CD4-positive, alpha-beta T cell treated with Interferon alpha-2 for 1 hour (primary cell): ENCODE measurements at places on chromosomes 2 and 18.

GRCh38 chr2:44618251-44619023, 256.7 kb downstream of the CAMKMT start:
- DNase-seq: no peak

- DNase-seq: no peak
These were observed 6.7 kb upstream of the SDC1 start for GRCh38 chr2:20231598-20232026.

GRCh38 chr18:12021596-12021995, 40.3 kb downstream of the IMPA2 start:
- no peak for DNase-seq

DNA sequence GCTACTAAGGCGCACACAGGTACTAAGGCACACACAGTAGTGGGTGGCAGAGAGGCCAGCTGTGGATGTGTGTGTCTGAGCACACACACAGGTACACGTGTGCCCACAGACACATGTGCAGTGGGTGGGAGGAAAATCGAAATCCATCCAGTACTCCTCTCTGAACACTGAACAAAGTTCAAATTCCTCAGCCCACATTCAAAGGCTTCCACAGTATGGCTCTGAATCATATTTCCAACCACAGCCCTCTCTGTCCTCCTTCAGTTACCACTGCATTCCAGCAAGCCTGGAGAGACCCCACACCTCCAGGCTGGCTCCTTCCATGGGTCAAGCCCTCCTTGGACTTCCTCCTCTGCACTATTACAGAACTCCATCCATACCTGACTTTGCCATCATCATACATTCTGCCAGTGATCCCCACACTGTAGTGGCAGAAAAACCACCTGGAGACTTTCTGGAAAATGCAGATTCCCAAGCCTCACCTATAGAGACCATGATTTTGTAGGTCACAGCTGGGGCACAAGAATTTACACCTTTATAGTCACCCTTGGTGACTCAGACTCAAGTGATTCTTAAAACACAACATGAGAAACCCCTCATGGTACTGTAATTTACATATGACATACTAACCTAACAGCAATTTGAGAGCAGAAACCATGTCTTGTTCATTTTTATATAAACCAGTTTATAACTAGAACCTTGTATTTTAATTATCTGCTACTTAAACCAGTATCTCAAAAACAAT, 31.4 kb downstream of the EPG5 start:
- DNase-seq: no peak

- no peak for DNase-seq
These were observed 39.0 kb downstream of the VAPA start for GRCh38 chr18:9952633-9953416.

DNA sequence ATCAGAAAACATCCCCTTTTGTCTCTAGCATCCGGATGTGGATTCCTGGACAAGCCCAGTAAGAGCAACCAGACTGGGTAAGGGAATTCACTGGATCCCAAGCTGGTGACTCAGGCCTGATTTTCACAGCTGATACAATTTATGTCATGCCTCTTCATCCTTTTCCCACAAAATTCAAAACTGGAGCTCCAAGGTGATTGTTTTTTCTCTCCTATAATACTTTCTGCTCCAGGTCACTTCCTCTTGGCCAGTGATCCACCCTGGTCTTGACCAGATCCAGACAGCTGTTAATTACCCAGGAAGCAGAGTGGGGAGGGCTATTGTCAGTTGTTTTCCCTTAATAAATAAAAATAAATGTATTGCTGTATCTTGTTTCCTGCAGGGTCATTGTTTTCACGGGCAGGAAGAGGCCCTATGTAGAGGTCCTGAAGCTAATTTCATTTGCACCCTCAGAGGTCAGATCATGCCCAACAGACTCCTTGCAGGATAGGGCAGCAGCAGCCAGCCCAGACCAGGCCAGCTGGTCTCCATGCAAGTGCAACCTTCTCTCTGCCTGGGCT, 57.6 kb downstream of the EVA1A start:
- no peak for DNase-seq

GRCh38 chr2:170843656-170844055, 27.0 kb downstream of the GAD1 start:
- DNase-seq: peak; percentile 36

DNA sequence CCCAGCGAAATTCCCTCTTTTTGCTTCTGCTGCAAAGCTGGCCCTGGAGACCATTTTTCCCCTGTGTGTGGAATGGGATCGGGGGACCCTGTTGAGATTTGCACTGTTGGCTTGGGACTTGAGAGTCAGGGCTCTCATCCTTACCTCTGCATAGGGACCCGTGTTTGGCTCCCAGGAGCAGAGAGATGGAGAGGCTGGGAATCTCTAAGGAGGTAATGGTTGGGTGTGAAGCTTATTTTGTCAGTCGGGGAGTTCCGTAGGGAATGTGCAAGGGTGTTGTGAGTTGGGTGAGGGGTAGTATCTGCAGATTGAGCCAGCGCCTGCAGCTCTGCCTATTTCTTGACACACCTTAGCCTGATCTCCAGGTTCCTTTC, 4.5 kb downstream of the GATA6 start:
- no peak for DNase-seq

DNA sequence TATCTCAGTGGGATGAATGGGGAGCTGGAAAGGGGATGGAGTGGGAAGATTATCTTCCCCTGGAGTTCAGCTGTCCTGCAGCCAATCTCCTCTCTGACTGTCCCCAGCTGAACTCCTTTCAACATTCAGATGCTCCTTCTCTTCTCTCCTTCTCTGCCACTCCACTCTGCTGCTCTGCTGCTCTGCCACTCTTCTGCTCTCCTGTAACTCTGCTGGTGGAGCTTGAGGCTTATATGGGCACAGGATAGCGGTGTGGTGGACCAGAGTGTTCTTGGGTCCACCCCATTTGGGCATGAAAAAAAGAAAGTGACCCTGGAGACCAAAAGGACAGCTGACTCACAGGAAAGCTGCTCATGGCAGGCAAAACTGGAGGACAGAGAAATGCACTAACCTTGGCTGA, 26.6 kb downstream of the FAHD2B start:
- DNase-seq: no peak

DNA sequence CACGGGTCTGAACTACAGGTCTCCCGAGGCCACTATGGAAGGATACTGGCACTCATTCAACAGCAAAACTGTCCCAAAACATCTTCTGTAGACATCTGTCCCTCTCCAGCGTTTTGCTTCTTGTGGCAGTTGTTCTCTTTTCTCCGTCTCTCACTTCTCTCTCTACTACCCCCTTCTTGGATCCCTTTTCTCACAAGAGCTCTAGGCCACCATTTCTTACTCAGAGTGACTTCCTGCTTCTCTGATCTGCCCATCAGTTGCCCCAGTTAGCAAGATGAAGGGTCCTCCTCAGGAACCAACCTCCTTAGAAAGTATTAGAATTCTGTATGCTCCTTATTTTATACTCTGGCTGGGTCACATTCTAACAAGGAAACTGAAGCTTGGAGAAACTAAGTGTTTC, 32.6 kb downstream of the BCL2 start:
- no peak for DNase-seq

- no peak for DNase-seq
These were observed 157.4 kb downstream of the MYT1L start for GRCh38 chr2:2173633-2174032.

- no peak for DNase-seq
These were observed 118.5 kb upstream of the ZFP36L2 start for GRCh38 chr2:43344868-43345373.

- DNase-seq: peak; percentile 41
These were observed 6.9 kb upstream of the FLACC1 start for GRCh38 chr2:201363857-201364560.

- DNase-seq: no peak
These were observed 75.5 kb downstream of the ASB1 start for GRCh38 chr2:238502088-238502810.

GRCh38 chr2:144630459-144631215, 110.7 kb upstream of the ZEB2 start:
- DNase-seq: no peak

- DNase-seq: peak; percentile 89
These were observed 749 bp upstream of the EIF2AK3 start for GRCh38 chr2:88627856-88628570.

DNA sequence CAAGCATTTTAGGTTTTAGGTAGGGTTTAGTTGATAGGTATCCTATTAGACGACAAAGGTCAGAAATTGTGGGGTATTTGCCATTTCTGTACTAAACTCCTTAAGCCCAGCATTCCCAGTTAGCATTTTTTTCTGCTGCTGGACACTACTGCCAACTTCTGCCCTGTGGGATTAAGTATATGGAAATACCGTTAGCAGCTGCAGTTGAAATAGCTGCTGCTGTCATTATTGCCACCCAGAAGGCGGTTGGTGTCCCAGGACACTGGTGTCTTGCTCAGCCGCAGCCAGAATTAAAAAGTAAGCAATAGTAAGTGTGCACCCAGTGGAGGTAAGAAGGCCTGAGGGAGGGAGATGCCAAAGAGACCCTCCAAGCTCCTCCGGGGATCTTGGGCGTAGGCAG, 1.9 kb upstream of the UXS1 start:
- no peak for DNase-seq

GRCh38 chr2:236675526-236675925, 105.9 kb downstream of the ACKR3 start:
- DNase-seq: no peak

DNA sequence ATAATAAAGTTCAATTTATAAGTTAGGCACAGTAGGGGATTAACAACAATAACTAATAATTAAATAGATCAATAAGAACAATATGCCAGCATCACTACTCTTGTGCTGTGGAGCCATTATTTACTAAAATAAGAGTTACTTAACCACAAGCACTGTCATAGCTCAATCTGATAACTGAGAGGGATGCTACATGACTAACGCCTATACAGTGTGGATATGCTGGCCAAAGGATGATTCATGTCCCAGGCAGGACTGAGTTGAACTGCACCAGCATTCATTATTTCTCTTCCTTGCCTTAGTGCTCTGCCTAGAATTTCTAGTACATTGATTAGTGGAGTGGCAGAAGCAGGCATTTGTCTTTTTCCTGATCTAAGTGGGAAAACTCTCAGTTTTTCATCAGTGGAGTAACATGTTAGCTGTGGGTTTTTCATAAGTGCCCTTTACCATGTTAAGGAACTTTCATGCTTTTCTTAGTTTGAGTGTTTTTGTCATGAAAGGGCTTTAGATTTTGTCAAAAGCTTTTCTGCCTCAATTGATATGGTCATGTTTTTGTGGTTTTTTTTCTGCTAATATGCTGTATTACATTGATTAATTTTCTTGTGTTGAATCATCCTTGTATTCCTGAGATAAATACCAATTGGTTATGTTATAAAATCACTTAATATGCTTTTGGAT, 21.7 kb downstream of the KIAA1328 start:
- DNase-seq: no peak

DNA sequence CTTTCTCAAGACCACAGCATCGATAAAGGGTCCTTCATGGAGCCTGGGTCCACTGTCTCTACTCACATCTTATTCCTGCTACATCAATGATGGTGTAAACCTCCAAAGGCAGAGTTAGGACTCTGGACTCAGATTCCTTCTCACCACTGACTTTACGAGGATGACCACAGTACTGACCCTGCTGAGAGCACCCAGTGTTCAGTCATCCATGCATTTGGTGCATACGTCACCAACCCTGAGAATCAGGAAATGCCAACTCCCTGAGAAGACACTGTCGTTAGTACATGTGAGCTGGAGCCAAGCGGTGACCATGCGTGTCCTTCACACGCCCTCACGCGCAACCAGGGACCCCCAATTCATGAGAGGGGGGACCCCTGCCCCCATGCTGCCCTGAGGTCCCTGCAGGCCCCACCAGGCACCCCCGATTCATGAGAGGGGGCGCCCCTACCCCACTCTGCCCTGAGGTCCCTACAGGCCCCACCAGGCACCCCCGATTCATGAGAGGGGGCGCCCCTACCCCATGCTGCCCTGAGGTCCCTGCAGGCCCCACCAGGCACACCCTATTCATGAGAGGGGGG, 178.4 kb upstream of the TPO start:
- no peak for DNase-seq

DNA sequence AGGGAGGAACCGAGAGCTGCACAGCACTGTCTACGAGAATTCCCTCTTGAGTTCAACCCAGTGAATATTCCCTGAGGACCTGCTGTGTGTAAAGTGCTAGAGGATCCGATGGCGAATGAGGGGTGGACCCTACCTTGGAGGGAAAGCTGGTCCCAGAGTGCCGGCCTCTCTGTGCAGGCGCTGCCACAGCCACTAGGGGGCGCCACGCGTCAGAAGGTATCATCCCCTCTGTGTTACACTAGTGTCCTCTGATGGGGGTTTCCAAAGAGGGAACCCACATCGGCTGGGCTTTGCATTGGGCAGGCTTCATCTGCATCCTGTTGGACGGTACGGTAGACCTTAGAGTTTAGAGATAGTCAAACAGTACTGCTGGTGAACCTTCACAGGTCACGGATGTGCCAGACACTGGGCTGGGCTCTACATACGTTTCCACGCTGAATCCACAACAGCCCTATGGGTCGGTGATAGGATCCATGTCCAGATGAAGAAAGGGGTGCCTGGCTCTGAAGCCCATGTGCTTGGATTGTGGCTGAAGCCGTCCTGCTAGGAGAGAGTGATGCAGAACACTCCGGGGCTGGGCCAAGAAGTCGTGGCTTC, 39.0 kb downstream of the COA5 start:
- DNase-seq: peak; percentile 45

GRCh38 chr2:98539056-98539735, 69.1 kb downstream of the COA5 start:
- no peak for DNase-seq
